NCI-H2171 (cell line): ENCODE measurements at places on chromosomes 3 and 15.
A peak's percentile ranks its signal among the peaks of the same experiment; 100 is the strongest.

DNA sequence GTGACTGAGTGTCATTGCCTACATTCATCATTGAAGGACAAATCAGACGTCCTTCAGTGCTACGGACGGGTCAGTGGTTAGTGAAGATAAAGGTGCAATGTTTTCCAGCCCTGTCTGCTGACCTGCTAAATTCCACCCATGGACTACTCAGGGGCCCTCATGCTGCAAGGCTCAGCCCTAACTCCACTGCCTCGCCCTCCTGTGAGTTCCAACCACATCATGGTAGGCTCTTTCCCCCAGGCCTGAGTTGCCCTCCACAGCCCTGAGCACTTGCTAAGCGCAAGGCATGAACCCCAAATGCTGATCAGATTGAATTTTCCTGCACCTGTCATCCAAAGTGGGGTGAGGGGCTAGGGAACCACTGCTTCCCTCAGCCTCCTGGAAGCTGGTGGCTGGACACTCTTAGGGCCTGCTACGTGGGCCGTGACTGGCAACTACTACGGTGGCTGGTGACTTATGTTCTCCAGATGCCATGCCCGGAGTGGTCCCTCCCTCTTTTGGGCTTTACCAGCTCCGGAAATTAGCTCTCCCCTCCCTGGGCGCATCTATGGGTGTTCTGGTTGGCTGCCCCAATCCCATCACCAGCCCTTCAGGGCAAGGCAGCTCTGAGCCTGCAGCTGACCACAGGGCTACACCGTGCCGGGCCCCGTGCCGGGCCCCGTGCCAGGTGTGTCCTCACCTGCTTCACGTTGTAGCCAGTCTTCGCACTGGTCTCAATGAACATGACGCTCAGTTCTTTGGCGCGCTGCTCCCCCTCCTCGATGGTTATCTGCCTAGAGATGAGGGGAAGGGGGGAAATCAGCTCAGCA is 32.1 kb downstream of the SRPRB start:
- no peak for DNase-seq

GRCh38 chr3:88209356-88209755 is 59.6 kb downstream of the C3orf38 start:
- no peak for DNase-seq

GRCh38 chr3:9201955-9202354 is 47.5 kb downstream of the SRGAP3 start:
- no peak for DNase-seq

DNA sequence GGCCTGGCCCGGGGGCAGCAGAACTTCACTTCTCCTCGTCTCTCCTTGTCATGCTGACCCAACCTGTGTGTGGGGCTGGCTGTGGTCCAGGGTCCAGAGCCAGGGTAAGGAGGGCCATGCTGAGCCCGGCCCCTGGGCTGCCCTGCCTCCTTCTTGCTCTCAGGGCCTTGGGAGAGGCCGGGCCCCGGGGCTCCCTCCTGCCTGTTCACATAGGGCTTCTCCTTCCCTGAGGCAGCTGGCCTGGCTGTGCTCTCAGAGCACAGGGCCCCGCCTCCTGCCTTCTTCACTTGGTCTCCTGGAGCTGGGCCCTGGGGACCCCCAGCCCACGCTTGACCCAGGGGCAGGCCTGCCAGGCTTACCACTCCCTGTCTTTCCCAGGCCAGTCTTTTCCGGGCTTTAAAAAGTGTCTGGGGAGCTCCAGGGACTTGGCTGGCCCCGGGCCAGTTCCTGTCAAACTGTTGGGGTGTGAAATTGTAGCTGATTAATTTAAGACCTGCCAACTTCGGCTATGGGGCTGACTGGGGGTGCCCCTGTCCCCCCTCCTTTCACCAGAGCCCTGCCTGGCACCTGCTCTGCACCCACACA is 11.8 kb downstream of the PLXNA1 start:
- DNase-seq = peak; percentile 39

DNA sequence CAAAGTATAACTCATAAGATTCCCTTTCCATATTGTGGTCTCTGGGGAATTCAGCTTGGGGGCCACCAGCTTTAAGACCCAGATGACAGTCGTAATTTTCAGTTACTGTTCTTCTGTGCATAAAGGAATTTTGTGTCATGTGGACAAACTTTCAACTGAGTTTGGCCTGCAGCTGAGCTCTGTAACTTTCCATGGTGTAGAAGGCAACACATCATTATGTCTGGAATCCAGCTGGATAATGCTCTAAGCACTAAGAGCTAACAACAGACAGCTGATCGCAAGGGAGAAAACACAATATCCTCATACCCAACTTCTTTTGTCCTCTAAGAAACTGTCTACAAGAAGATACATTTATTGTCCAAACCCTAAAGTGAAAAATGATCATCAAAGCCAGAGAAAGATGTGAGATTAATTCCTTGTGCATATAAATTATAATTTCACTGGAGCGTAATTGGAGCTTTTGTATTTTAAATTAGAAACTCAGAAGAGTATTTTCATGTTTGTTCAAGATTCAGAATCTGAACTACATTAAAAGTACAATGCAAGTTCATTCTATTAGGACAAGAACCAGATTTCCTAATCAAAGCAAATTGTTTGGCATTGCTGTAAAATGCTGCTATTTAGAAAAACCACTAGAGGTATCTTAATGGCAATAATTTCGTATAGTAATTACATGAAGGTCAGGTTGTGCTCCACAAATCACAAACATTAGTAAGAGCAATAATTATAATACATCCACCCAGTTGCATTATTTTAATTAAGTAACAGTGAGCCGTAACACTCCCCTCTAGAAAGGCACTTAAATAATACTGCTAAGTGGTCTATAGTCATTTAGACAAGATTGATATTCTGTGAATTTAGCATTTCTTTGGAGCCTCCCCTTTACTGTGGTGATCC is 218.8 kb downstream of the ATP8B4 start:
- no peak for DNase-seq

DNA sequence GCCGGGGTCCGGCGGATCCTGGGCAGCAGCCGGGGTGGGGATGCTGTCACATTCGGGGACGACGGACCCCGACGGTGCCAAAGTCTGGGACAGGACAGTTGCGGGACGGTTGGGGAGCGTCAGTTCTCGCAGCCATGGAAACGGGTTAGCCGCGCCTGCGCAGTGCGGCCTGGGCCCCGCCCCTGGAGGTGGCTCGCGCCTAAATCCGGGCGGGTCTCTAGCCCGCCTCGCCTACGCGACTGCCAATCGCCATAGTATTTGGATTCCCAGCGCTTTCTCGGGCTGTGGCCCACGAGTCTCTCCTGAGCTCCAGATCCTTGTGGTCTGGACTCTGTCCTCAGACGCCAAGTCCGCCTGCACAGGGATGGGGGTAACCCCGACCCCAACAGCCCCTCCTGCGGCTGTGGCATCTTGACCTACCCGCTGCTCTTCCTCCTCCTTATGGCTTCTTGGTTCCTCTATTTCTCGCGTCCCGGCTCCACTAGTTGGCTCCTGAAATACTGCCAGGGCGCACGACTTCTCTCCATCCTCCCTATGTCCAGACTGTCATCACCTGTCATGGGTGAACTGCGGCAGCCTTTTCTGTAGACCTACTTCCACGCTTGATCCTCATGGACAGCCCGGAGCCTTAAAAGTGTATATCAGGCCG is at the start of gene ZMYND10:
TSS of gene ZMYND10 (minus strand) at position 147 of the 649 bp plus-strand sequence. CDS start 153 bp downstream, outside the sequence.
- no peak for DNase-seq

DNA sequence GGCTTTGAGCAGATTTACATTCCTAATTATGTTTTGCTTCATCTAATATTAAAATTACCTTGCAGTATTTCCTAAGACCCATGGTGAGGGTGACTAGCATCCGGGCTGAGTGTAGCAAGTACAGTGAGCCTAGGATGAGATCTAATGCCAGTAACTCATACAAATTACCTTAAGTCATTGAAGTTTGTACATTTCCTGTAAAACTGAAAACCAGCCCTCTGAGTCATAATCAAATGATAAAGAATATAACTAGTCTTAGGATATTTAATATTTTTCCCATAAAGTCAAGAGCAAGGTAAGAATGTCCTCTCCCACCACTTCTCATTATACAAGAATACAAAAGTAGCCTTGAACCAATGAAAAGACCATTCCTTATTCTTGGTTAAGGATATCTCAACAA is 54.8 kb upstream of the CHRM5 start:
- DNase-seq = no peak

DNA sequence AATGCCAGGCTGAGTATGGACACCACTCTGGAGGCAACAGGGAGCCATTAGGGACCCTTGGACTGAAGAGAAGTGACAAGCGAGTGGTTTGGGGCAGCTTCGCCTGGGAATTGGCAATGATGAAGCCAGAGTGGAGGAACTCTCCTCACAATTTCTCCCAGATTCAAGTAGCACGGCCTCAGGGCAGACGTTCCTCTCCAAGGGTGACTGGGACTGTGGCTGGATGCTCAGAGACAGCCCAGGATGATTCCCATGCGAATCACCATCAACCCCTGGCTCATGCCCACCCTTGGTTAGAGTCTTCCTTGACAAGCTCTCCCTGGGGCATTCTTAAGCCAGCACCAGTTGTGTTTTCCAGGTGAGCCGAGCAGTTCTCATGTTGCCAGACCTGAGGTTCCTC is 16.3 kb upstream of the DOCK3 start:
- no peak for DNase-seq

GRCh38 chr15:82625136-82625535 is 22.0 kb downstream of the CPEB1 start:
- DNase-seq = no peak
